Activated naive CD4-positive, alpha-beta T cell (primary cell): ENCODE measurements at places on chromosomes 2 and 18.

GRCh38 chr2:190069936-190070696 lies 7.6 kb upstream of the MSTN start:
- no peak for DNase-seq

- no peak for DNase-seq
Observed at GRCh38 chr18:55862693-55863390, 274.9 kb upstream of the TCF4 start.

DNA sequence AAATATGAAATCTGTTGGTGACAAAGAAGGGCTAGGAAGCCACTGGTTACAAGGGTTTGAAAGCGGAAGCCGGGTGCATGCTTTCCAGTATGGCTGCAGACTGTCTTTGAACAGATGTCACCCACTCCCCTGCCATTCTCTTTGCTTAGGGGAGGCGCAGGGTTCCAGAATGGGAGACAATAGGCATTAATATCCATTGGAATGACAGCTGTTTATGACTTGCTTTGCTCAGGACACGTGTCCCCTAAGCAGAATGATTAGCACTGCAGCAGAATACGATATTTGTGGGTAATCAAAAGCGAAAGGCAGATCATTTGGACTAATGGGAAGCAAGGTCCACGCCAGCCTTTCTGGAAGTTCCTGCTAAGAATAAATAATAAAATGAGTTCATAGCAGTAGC lies 25.8 kb upstream of the NRP2 start:
- DNase-seq = no peak

GRCh38 chr18:25141399-25141798 lies 210.6 kb downstream of the ZNF521 start:
- DNase-seq = no peak

GRCh38 chr2:42906557-42907411 lies 114.4 kb upstream of the HAAO start:
- no peak for DNase-seq

DNA sequence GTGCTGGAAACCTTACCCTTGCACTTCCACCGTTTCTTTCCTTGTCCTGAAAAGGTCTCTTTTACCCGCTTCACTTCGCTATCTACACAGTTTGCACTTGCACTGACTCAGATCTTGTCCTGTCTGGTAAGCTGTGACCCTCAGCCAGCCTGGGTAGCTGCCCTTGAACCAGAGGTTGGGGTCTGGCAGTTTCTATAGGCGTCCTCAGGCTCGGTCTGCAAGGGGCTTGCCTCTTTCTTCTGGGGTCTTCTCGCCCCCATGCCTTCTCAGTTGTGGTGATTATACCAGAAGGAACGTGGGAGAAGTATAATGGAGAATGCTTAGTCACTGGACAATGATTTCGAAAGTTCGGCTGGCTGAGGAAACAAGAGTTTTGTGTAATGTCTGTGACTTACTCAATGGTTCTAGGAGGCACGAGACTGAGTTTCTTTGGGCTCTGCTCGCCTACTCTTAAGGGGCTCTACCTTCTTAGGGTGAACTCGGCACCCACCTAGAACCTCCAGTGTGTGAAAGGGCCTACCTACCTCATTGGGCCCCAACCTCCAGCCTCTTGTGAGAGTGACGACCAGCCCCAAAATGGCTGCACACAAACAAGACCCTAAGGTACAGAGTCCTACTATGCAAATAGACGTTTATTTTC lies 6.9 kb upstream of the STAT1 start:
- DNase-seq = no peak

DNA sequence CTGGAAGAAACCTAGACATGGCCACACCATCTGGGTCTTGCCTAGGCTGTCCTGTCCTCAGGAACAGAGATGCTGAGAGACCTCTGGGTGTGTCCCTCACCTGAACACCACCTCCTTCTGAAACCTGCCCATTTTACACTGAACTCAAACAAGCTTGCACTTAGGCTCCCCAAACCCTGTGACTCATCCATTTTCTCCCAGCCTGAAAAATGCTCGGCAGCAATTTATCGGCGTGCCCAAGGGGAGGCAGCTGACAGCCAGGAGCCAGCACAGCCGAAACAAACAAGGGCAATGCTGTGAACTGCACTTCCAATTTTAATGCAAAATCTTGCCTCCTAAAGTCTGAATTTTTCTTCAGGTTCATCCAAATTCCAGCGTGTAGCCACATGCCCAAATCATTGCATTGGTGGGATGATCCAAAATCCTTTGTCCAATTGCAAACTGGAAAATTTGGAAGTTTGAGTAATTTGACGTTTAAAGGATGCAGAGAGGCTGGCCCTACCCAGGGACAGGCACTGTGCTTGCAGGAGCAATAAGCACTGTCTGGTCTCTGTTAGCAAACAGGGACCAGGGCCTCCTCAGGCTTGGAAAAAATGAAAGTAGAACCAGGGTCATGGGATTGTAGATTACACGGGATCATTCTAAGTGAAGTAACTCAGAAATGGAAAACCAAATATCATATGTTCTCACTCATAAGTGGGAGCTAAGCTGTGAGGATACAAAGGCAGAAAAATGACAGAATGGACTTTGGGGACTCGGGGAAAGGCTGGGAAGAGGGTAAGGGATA lies 67.7 kb downstream of the GALNT14 start:
- DNase-seq = no peak

GRCh38 chr2:61910603-61911002 lies 5.1 kb downstream of the COMMD1 start:
- no peak for DNase-seq

DNA sequence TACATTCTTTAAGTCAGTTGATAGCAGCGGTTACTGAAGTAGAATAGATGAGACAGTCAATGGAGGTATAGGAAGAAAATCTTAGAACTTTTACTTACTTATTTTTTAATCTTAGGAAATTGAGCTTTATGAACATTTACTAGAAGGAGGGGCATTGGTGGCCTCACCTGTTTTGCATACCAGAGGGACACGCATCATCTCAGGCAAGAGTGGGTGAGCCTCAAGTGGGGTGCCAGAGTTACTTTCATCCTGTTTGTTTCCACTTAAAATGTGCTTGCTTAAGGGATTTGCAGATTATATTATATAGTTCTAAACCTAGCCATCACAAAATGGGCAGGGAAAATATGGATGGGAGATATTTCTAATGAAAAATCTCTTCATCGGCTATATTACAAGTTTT lies 61.6 kb downstream of the WDR7 start:
- no peak for DNase-seq

DNA sequence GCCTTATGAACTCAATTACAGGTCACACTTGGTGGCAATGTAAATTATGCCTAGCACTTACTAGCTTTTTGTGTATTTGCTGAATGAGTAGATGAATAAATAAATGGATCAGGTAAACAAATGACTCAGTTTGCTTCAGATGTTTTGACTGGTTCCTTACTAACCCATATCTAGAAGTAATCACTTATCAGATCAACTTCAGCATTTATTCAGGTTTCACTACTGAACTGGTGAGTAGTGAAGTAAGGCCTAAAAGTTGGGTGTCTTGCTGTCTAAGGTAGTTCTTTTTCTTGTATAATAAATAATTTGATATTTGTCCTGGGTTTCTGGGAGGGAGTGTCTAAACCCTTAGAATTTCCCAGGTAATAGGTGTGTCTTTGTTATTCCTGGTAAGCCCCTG lies 205.0 kb downstream of the UXS1 start:
- DNase-seq = no peak

DNA sequence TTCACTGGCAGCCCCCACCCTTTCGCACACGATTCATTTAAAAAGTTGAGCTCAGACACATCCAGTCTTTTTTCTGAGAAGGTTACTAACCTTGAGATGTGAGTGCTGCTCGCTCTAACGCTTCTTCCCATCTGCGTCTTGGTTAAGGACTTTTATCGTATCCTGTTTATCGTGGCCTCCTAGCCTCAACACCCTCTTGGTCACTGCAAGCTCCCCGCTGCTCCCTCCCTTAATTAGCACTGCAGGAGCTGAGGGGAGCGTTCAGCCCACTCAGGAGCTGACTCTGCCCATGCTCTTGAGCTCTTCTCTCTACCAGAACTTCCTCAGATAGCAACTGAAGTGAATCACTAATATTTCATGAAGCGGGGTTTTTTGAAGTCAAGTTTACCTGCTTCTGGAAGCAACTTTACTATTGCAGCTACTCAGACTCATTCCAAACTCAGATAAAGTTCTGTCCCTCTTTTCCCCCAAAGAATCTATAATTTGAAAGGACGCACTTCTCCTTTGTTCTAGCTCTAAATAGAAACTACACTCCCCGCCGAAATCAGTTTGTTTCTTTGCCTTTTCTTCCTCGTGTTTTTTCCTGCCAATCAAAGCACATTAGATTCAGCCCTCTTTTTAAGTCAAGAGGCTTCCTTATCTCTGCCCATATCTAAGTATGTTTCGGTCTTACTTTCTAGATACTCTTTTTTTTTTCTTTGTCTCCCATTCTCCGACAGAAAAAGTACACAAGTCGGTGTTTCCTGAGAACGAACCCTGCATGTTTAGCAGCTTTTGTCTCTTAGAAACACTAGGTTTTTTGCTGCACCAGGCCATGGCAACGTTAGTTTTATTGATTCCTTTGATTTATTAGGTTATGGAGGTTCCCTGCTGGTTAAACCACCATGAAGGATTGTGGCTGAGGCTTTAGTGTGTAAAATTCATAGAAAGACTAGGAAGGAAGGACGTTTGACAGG lies 9.3 kb upstream of the CD226 start:
- no peak for DNase-seq

DNA sequence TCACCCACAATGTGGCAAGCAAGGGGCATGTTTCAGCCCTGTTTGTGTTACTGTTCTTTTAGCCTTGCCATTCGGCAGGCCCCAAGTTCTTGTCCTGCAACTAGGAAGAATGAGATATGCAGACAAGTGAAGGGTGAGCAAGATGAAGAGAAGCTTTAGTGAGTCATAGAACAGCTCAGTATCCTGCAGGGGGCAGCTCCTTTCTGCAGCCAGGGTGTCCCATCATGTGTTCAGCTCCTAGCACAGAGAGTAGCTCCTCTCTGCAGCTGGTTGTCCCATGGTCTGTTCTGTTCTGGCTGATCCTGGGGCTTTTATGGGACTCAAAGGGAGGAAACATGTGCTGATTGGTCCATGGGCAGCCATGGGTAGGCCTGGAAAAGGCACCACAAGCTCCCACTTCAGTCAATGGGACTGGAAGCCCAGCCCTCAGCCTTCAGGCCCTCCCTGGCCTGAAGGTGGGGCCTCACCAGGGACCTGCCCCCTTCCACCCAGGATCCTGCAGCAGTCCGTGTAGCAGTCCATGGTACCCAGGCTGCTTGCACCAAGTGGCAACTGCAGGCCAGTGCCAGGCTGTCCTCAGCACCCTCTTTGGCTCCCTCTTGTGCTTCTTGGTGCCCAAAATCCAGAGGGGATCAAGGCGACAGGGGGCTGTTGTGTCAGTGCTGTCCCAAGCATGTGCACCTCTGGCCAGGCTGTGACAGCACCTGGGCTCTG lies 326.4 kb downstream of the NR4A2 start:
- DNase-seq = no peak

- no peak for DNase-seq
Observed at GRCh38 chr2:176685908-176686307, 416.7 kb downstream of the MTX2 start.

GRCh38 chr2:145012214-145012670 lies 492.3 kb upstream of the ZEB2 start:
- DNase-seq = no peak

DNA sequence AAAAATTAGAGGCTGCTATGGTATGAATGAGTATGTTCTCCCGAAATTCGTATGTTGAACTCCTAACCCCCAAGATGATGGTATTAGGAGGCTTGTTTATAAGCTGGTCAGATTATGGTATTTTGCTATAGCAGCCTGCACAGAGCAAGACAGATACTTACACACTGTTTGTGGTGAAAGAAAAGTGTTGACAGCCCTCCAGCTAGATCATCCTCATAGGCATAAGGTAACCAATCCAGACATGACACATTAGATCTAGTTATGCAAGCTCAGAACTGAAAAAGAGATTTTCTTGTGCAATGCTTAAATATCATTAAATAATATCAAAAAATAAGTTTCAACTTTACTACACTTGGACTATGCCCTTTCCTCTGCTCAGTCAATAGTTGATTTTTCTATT lies 107.1 kb downstream of the ABCA12 start:
- DNase-seq = no peak

DNA sequence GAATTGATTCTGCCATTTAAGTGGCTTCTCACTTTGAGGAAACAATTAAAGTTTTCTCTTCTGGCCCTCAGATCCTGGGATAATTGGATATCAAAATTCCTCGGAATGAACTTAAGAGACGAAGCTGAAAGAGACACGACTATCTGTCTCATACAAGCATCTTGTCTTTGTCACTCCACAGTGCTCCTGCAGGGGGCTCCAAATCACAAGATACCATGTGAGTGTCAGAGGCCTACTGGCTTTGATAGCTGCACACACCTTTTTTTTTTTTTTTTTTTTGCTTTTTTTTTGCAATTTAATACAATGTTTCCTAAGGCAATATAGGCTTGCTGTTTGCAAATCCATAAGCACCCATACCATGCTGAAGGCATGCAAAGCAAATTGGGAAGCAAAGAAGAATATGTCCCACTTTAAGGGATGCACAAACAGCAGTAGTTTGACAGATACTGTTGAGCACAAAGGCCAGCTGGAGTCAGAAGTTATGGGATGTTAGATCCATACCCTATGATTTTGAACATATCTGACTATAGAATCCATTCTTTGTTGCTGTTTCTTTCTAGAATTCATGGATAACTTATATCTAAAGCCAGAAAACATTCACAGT lies 109.0 kb upstream of the CBLN2 start:
- DNase-seq = peak; percentile 1

GRCh38 chr2:175282886-175283285 lies 101.4 kb upstream of the ATP5MC3 start:
- DNase-seq = no peak

- DNase-seq = no peak
Observed at GRCh38 chr2:170505631-170506275, 209.4 kb upstream of the SP5 start.

DNA sequence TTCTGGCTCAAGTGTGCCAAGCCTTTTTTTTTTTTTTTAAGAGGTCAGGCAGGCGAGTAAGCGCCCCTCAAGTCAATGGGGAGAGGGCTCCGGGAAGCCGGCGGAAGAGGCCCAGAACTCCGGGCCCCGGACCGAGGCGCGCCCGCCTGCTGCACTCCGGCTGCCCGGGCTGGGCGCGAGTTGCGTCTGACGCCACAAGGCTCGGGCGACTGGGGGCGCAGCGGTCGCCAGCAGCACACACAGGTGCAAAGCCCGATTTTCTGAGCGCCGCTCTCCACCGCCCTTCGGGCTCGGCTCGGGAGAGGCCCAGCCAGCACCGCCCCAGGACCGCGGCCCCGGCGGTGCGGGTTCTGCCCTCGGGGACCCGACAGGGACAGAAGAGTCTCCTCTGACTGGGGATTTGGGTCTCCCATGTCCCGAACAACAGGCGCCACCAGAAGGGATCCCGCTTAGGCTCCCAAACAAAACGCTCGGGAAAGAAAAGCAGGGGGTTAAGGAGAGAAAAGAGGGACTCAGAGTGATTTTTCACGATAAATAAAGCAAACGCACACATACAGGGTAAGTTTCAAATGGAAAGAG lies 787 bp downstream of the ERBB4 start:
- DNase-seq = no peak

DNA sequence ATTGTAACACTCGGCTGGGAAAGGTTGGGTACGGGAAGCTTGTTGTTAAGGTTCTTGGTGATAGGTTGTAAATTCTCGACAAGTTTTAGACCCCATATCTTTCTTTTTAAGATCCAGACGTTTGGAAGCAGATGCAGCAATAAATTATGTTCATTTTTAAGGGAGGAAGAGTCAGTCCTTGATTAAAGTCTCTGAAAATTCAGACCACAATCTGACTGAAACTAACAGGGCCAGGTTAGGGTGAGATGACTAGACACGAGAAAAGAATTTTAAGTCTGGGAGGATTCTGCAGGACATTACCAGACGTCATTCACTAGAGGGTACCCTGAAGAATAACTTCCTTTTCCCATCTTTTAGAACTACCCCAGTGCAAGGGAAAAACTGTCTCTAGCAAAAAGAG lies 16.1 kb downstream of the WIPF1 start:
- no peak for DNase-seq

GRCh38 chr2:29120846-29121245 lies 5.6 kb downstream of the CLIP4 start:
- DNase-seq = no peak
